ENCODE measurements at places on chromosomes 7 and 10.

DNA sequence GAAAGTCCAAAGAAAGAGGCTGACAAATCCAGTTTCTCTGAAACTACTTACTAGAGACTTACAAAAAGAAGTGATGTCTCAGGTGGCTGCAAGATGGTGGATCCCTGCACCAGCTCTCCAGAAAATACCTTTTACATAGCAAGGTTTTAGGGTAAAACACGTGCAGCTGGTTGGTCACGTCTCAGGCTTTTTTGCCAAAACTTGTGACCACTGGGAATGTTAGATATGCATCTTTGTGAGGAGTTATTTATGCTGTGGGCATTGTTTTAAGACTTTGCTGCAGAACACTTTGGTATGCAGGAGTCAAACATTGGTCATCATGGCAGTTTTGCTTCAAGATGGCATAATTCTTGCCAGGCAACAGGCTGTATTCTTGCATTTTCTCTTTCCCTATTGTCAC, 1352.8 kb downstream of the REEP3 start:
- DNase-seq, result no peak

- no peak for DNase-seq
Measured at GRCh38 chr7:114653364-114654088, 238.9 kb downstream of the FOXP2 start.

- DNase-seq, result no peak
Measured at GRCh38 chr10:123655751-123656150, 10.4 kb upstream of the GPR26 start.

DNA sequence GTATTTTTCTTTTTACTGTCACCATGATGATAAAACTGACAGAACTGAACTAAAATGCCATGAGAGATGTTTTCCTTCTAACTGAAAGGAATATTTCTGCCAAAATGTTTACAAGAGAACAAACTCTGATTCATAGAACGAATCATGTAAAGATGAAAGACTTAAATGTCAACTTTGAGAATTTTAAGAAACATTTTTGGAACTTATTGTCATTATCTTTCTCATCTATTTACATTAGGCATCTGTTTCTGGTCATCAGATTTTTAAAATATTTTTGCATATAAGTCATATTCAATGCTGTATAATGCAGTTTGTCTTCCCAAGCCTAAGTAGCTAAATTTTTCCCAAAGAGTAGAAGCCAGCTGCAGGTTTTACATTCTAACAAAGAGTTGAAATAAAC, 358.5 kb downstream of the TFEC start:
- no peak for DNase-seq

GRCh38 chr7:348962-349743, 59.2 kb downstream of the FOXL3 start:
- DNase-seq, result no peak

DNA sequence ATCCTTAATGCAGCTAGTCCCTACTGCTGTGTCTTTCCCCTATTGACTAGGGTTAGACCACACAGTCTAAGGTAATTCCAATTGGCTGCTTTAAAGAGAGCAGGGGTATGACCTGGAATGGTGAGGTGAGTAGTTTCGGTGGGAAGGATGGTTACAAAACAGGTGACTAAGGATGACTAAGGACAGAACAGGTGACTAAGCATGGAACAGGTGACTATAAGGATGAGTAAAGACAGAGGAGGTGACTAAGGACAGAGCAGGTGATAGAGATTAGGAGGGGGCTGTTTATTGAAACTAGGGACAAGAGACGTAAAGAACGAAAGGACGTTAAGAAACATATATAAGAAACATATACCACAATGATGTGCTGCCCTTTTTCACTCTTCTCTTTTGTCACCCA, 145.1 kb upstream of the TMEM106B start:
- no peak for DNase-seq

DNA sequence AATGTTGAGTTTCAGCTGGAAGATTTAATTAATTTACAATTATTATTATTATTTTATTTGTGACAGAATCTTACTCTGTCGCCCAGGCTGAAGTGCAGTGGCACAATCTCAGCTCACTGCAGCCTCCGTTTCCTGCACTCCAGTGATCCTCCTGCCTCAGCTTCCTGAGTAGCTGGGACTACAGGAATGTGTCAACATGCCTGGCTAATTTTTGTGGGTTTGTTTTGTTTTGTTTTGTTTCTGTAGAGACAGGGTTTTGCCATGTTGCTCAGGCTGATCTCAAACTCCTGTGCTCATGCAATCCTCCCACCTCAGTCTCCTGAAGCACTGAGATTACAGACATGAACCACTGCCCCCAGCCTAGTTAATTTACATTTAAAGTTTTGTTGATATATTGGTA, 93.8 kb upstream of the MEOX2 start:
- DNase-seq, result no peak

- DNase-seq, result no peak
Measured at GRCh38 chr10:52252307-52252706, 61.8 kb upstream of the DKK1 start.

GRCh38 chr7:77538281-77539212, 1.5 kb downstream of the PTPN12 start:
- DNase-seq, result peak; percentile 65

DNA sequence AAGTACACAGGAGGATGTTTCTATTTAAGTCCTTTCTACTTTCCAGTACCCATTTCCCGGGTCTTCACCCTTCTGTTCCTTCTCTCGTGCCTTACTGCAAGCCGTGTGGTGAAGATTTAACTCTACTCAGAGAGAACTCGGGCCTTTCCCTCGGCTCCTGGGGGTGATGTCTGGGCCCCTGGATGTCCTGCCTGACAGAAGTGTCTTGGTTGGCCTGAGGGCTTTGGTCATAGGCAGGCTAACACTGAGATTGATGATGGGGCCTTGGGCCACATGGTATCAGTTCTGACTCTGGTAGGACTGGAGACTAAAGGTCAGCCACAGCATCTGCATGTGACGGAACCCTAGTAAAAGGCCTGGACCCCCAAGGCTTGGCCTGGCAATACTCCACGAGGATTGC, 80.4 kb downstream of the CHST15 start:
- DNase-seq, result no peak

DNA sequence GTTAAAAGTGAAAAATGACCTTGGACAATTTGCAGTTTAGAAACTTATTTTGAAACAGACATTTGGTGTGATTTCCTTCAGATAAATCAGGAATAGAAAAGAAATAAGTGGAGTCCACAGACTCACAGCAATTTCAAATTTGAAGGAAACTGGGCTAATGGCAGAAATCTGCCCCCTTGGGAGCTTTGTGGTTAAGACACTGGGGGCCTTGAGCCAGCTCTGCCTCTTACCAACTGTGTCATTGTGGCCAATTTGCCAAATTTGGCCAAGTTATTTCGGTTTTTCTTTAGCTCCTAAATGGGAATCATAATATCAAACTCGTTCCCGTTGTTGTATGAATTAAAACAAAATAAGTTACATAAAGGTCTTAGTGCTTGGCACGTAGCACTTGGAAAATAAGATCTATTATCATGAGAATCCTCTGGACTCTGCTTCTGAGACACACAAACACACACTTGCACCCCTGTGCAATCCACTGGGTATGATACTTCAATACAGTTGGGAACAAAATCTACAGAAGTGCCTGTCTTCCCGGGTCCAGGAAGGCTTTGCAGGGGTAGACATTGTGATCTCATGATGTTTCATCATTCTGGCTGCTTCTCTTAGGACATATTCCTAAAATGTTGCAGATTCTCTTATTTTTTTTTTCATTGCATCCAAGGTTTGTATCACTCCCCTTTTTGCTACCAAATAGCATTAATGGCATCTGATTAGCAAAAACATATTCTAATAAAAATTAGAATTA, 4.9 kb downstream of the ARMC3 start:
- no peak for DNase-seq

- no peak for DNase-seq
Measured at GRCh38 chr7:90210981-90211380, 559 bp upstream of the STEAP2 start.

DNA sequence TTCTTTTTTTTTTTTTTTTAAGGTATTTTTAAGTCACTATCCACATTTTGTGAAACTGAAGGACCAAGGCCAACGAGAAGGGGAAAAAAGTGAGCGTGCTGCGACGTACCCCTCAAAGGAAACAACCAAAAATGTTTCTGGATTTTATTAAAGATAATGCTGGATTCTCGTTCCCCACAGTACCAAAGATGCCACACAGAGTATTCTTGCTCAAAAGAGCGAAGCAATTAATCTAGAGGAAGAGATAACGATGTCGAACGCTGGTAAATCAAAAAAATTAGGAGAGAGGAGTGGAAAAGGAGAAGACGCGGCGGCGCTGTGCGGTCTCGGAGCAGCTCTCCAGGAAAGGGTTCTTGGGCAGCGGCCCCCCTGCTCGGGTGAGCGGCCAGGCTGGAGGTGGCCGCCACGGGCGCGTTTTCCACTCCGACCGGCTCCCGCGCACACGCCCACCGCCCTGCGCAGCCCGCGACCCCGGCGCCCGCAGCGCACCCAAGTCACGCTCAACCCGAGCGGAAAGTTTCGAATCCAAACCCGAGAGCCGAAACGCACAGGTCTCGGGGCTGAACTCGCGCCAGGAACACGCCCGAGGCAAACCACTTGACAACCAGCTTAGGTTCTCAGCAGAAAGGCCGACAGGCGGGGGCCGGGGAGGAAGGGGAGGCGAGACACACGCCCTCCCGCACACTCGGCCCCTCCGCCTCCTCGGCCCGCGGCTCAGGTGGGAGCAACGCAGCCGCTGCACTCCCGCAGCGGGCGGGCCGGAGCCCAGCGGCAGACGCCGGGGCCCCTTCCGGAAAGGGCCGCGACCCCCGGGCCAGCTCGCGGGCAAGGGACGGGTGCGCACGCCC, 989 bp downstream of the SRPK2 start:
- peak; percentile 39 for DNase-seq

DNA sequence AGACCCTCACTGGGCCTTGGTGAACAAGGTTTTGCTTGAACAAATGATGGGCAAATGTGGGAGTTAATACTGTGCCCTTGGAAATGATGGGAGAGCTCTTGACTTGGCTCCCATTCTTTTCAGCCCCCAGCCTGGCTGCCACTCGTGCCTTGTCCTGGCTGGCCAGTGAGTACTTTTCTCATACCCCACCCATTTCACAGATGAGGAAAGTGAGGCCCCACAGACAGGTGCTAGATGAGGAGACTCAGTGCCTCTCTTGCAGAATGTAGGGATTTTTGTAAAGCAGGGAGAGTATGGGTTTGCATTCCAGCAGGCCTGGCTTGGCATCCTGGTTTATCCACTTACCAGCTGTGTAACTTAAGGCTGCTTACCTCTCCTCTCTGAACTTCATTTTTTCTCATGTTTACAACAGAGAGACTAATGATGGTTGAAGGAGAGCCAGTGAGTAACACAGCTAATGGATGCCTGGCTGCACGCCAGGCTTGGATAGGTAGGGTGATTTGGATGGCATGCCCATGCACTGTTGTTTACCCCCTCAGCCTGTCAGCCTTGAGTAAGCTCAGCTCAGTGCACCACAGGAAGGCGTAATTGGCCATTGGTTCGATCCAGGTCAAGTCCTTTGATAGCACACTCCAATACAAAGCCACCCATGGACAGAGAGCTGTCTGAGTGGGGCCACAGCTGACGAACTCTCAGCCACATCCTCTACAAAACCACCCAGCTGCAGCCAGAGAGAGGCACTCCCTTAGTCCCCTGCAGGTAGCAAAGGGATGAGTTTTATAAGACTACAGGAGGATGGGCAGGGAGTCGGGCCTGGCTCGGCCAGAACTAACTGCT, 436.8 kb downstream of the RPS24 start:
- DNase-seq, result no peak

GRCh38 chr10:115974816-115975430, 298.1 kb downstream of the GFRA1 start:
- DNase-seq, result no peak

DNA sequence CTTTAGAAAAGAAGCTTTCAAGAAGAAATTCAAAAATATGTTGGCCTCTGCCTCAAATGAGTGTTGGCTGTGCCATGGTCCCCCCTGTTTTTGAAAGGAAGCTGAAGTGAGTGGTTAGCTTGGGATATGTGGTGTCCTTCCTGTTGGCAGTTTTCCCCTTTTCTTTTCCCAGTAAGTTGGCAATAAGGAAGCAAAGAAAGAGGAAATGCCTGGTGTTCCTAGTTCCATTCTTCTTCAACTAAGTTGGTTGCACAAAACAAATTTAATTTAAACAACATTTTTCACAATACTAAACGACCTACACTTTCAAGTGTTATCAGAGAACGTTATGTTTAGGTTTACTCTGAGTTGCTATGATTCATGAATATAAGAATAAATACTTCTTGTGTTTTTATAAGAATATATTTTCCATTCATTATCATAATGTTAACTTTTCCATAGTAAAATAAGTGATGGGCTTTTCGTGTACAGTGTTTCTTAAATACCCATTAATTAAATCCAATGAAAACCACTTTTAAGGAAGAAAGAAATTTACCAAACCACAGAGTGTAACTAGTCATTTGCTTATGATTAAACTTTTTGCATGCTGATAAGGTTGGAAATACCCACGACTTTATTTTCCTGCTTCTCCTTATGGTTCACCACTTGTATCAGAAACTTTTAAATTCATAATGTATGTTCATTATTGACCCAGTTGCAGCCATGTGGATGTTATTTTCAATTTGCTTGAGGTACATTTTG, 7.7 kb downstream of the HDAC9 start:
- no peak for DNase-seq

GRCh38 chr7:69903410-69903809, 305.1 kb downstream of the AUTS2 start:
- DNase-seq, result no peak

Data from HTR-8/SVneo (cell line).